Forelimb muscle (tissue), 1 donor: ENCODE measurements at places on chromosomes 2 and 18. TPM values are rescaled to one million over a fixed set of nuclear protein-coding genes. Genes with fewer than 3 reads are reported as not detected.

- DNase-seq = no peak
Measured at GRCh38 chr18:73944715-73945114, 202.9 kb downstream of the FBXO15 start.

DNA sequence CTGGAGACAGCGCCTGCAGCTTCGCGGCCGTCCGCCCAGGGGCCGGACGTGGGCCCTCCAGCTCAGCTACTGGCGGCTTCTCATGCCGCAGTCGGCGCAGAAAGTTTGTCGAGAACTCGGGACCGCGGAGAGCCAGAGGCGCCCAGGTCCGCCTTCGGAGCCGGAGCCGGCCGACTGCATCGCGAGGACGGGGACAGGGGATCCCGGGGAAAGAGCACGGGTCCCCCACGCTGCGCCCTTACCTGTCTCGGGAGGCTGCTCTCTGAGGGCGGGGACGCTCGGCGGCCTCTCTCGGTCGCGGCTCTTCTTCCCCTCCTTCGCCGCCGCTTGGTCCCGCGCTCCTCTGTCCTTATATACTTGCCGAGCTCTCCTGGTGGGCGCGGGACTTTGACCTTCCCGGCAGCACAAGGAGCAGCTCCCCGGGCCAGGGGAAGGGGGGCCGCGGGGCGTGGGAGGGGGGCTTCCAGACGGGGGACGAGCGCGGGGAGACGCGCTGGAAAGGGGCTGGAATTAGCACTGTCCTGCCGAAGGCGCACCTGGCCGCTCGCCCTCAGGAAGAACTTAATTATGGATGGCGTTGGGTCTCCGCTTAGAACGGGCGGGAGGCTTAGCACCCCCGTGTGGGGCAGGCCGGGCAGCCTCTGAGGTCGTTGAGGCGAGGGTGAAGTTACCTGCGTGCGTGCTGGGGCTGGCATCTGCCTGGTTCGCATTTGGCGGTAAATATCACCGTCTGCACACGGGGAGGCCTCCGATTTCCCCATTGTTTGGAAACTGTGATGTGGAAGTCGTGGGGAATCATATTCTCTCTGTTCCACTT lies at the start of gene POMC:
Gene POMC, minus strand, starts transcription at position 325 of the 817 bp plus-strand sequence. CDS start 3,808 bp downstream, outside the sequence.
- DNase-seq = no peak

Gene ILKAP
- 35.1 TPM for polyA plus RNA-seq

Gene AP1S3
- polyA plus RNA-seq = 0.75 TPM

DNA sequence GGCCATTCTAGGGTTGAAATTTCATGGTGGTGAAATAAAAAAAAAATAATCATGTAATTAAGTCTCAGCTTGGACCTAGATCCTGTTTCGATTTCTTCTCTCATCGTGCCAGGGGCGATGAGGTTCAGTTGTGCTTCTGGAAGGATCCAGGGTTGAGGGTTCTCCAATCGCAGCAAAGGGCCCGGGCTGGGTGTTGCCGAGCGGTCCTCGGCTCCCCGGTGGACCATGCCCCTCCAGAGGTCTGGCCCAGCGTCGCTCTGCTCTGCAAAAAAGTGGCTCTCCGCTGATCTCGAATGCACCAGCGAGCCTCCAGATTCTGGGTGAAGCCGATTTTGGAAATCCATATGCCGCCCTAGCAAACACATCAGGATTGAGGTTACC lies 39.0 kb downstream of the EN1 start:
- DNase-seq = no peak

DNA sequence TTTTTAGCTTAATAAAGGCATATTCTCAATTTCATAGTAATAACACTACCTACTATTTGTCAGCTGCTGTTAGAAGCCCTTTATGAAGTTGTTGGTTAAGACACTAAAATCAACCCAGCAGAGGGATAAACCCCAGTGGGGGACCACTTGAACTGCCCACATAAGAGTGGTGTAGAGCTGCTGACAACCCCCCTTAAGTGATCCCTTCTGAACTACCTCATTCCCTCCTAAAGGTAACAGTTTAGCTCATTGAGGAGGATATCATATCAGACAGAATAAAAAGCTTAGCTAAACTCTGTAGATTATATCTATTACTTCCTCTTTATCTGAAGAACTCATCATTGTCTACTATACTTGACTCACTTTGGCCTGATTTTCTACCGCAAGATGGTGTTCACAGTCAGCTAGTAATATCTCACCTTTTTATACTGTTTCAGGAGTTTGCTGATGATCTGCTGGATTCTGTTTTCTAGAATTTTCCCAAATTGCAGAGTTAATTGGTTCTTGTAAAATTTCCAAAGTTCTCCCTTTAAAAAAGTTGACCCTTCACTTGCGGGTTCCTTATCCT lies 16.2 kb downstream of the GALM start:
- no peak for DNase-seq

- peak; percentile 38 for DNase-seq
Measured at GRCh38 chr18:10015941-10016819, 102.4 kb downstream of the VAPA start.

DNA sequence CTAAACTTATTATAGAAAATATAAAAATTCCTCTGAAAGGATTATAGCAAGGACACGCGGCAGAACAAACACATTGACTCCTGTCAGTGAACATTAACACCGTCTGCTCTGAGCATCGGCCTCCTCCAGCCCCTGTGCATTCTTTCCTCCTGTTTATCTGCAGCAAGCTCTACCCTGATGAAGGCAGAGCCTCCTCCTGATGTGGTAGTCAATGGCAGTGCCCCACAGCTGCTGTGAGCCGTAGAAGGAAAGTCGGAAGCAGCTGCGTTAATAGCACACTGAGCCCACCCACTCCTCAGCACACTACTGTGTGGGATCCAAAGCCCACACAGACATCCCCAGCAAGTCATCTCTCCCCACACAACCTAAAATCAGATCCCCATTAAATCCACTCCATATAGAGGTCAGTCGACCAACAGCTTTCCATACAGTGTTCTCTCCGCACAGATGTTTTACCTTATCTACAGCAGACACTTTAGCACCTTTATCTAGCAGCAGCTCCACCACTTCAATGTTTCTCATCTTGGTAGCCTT lies 41.0 kb downstream of the KIDINS220 start:
- no peak for DNase-seq

DNA sequence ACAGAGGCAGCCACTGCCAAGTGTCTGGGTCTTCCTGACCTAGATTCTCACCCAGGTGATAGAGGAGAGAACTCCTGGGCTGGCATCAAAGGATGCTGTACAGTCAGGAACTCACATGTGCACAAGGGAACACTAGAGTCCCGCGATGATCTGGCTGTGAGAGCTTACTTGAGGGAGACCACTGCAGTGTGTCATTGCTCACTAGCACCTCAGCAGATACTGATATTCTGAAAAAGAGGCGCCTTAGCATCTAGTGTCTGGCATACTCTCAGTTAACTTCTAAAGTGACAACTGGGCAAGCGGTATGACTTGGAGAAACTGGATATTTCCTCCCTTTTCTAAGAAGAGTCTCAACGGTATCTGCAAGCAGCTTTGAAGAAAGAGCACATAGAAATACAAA lies 189.9 kb downstream of the CMPK2 start:
- no peak for DNase-seq

DNA sequence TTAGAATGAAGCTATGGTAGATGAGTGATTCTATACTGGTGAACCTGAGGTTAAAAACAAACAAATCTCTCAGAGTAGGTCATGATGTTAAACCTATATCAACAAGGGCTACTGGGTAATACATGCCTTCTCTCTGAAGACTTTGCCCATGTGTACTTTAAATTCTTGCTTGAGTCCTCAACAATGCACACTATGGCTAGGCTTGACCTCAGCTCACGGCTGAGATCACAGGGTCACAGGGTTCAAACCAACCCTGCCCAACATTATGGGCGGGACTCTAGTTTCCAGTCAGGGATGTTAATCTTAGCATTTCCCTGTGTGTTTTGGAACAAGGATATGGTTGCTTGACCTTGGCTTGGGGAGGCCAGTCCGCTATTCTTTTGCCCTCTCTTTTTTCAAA lies 7.7 kb downstream of the CD28 start:
- DNase-seq = no peak

GRCh38 chr2:217951521-217952247 lies 51.1 kb downstream of the TNS1 start:
- no peak for DNase-seq

GRCh38 chr18:51051105-51051712 lies 21.2 kb downstream of the SMAD4 start:
- DNase-seq = peak; percentile 24

Gene KIF3C
- 8.3 TPM for polyA plus RNA-seq

DNA sequence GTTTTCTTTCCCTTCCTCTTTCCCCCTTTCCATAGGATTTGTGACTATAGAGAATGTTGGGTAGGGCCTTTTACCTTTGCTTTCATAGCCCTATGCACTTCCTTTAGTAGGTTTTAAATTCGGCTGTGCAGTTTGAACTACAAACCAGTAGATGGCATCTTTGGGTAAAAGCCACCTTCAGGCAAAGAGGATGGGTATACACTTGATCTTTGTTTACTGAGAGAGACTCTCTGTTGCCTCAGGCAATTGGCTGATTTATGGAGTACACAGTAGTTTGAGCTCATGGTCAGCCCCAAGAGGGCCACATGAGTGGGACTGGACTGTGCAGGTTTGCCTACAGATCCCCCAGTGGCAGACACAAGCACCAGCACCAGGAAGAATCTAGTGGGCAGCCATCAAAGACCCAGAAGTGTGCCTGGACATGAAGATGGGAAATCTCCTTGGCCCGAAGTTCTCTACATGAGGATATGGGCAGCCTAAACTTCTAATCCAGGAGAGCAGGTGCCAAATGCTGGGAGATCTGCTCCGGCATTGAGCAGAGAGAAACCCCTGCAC lies 1304.3 kb upstream of the DDX18 start:
- no peak for DNase-seq

GRCh38 chr2:74983631-74984392 lies 25.4 kb downstream of the POLE4 start:
- no peak for DNase-seq

DNA sequence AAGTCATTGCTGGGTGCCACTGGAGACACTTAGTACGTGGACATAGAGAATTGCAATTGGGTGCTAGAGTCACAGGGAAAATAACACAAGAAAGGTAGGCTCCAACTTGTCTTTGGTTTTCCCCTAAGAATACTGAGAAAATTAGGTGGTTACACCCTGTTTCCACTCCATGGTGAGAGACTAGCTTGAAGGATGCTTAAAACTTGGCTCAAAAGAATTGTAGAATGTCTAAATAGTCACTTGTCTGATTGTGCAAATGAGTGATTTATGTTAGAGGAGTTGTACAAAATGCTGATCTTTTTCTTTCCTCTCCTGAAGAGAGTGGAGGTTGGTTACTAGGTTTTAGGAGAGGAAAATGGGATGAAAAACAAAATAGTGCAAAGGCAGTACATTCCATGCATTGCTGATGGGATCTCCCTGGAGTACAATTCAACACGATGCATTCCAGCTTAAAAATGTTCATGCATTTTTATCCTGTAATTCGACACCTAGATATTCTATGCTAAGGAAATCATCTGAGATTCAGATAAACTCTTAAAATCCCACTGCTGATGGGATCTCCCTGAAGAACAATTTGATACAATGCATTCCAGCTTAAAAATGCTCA lies 2.2 kb upstream of the SERPINB12 start:
- DNase-seq = no peak

GRCh38 chr18:25174324-25174723 lies 177.6 kb downstream of the ZNF521 start:
- DNase-seq = no peak

DNA sequence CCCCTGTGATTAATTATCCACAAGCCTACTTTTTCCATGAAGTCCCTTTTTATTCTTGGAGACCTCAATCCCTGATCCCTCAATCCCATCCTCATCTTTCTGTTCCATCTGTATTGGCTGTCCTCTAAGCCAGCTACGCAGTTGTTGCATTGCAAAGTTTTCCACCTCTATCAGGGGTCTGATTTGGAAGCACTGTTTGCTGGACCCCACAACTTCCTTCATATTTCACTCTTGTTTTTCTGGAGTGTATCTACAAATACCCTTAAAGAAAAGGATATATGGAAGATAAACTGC lies 22.4 kb downstream of the FN1 start:
- DNase-seq = no peak

DNA sequence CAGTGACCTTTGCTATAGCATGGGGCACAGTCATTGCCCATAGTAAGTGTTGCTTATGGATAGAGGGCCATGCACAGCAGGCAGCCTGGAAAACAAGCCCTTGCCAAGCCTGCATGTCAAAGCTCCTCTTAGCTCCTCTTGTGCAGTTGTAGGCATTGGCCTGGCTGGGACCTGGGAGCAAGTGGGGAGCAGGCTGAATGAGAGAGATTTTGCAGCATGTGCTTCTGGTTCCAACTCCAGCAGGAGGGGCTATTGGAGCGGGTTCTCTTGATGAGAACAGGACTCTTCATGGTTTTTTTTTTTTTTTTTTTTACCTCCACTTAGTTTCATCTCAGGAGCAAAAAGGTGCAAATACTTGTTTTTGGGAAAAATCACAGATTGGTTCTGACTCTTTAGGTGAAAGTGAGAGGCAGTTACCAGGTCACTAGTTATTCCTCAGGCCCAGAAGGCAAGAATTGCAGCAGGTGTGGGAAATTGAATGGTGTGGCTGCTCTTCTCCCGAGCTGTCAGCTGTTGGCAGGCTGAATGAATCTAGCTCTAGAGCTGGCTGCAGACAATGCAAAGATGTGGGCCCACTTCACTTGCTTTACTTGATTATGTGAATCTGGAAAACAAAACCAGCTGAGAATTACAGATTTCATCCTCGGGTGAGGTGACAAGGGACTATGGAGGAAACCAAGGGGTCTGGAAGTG lies 95.9 kb downstream of the MAP4K4 start:
- DNase-seq = no peak

- no peak for DNase-seq
Measured at GRCh38 chr2:134247679-134248078, 6.2 kb upstream of the MGAT5 start.

DNA sequence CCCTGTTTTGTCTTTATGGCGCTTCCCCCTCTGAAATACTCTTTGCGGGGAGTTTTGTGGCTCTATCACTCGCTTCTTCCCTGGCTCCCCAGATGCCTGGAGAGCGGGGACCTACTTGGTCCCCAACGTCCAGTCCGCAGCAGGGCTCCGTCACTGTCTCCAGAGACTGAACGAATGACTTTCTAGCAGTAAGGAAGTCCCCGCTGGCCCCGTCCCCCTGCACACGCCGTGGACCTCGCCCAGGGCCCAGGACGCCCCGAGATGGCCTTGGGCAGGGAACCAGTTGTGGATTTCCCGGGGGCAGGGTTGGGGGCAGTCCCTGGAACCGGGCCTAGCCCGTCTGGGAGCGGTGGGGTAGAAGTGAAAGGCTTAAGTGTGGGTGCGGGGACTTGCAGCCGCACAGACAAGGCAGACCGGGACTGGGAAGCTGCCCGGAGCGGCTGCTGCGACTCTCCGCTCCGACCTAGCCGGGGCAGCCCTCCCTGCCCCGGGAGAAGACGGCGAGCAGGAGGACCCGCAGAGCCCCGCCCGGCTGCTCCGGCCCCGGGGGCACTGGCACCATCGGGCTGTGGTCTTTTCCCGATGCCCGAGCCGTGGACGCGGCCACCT lies 821 bp upstream of the EPHA4 start:
- no peak for DNase-seq

Gene SOWAHC
- 6.4 TPM for polyA plus RNA-seq

Gene NCKAP5
- polyA plus RNA-seq = 3.3 TPM

- no peak for DNase-seq
Measured at GRCh38 chr2:235000426-235001236, 48.8 kb downstream of the SH3BP4 start.
